ENCODE measurements at places on chromosomes 6 and 20.

- peak; percentile 63 for DNase-seq
- H3K36me3 ChIP-seq: no peaks in the 10 kb centered on the region
- peak overlapping the region; percentile 32 for H3K27ac ChIP-seq
- peak overlapping the region; percentile 68 for H3K4me3 ChIP-seq
Measured at GRCh38 chr6:69796073-69796641, 653 bp downstream of the LMBRD1 start.

GRCh38 chr20:24738058-24738775, 210.9 kb upstream of the CST7 start:
- H3K27me3 ChIP-seq: 0 out of 2 replicates have a peak, but pooled peaks cover 4% of the 10 kb centered on the region
- no peak overlapping the region for H3K4me3 ChIP-seq
- H3K4me1 ChIP-seq: no peaks in the 10 kb centered on the region
- no peak overlapping the region for H3K27ac ChIP-seq

- H3K4me3 ChIP-seq: no peak overlapping the region
- no peak for DNase-seq
- no peaks in the 10 kb centered on the region for H3K36me3 ChIP-seq
- peaks cover 9% of the 10 kb centered on the region for H3K27me3 ChIP-seq
- H3K27ac ChIP-seq: no peak overlapping the region
Measured at GRCh38 chr6:6379573-6379972, 59.1 kb upstream of the F13A1 start.

GRCh38 chr6:31321820-31322219, 35.2 kb downstream of the HLA-B start:
- no peak overlapping the region for H3K4me3 ChIP-seq
- H3K36me3 ChIP-seq: no peaks in the 10 kb centered on the region
- no peak for DNase-seq
- no peaks in the 10 kb centered on the region for H3K4me1 ChIP-seq
- H3K27me3 ChIP-seq: no peaks in the 10 kb centered on the region
- no peak overlapping the region for H3K27ac ChIP-seq

GRCh38 chr20:2845607-2846006, 5.1 kb downstream of the VPS16 start:
- H3K4me3 ChIP-seq: no peak overlapping the region
- peaks cover 8% of the 10 kb centered on the region for H3K4me1 ChIP-seq
- H3K36me3 ChIP-seq: no peaks in the 10 kb centered on the region
- H3K27me3 ChIP-seq: no peaks in the 10 kb centered on the region

GRCh38 chr6:158941246-158941645, 58.8 kb downstream of the RSPH3 start:
- no peaks in the 10 kb centered on the region for H3K36me3 ChIP-seq
- DNase-seq: no peak
- no peak overlapping the region for H3K4me3 ChIP-seq
- peaks cover 4% of the 10 kb centered on the region for H3K4me1 ChIP-seq
- H3K27ac ChIP-seq: no peak overlapping the region

All from HCT116 (cell line).